ENCODE measurements at places on chromosomes 3 and 15.

DNA sequence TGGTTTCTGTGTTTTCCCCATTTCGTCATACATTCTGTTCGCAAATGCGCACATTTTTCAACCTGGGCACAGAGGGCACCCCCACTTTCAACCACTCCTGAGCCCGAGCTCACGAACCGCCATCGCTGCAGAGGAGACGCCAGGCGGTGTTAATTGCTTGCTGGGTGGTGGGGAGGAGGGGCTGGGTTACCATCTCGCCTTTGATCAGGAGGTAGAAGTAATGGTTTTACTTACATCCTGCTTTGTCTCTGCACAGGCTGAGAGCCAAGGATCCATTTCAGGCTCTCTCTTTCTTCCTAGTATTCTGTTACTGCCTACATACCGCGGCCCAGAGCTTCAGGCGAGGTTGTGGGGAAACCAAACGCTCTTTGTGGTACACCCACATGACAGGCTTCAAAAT is 177.3 kb upstream of the WNT5A start:
- DNase-seq, result no peak

- DNase-seq, result no peak
Measured at GRCh38 chr3:187693431-187693830, 8.9 kb downstream of the RTP2 start.

DNA sequence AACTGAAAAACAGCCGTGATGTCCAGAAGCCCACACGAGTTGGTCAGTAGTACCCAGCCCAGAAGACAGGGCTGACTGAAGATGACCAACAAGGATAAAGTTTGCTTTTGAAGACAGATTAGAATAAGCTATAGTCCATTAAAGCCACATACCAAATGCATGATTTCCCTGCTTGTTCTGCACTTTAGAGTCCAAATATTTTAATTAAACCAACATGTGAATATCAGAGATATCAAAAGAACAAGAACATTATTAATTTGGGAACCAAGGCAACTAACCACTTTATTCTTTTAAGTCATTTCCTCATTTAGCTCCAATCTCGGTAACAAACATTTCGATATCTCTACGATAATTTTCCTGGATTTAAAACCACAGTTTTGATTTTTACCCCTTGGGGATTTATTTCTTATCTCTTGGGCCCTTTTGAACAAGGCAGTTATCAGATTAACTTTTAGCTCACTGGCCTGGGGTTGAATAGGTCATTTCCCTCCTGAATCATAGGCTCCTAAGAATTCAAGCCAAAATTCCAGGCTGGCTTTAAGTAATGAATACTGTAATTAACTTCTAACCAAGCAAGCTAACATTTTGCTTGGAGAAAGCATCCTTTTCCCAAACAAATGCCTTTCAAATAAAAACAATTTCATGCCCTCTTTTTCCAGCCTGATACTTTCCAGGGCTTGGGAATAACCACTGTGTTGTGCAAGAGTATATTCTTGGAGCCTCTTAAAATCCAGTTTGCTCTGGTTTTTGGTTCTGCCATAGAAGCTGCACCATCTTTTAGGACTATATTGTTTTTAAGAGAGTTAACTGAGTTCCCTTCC is 102.9 kb upstream of the NR2E3 start:
- DNase-seq, result no peak

GRCh38 chr3:72109327-72110259 is 324.6 kb upstream of the PROK2 start:
- no peak for DNase-seq

GRCh38 chr3:56291953-56292352 is 176.3 kb downstream of the ERC2 start:
- no peak for DNase-seq

GRCh38 chr3:33883538-33883950 is 85.1 kb downstream of the PDCD6IP start:
- peak; percentile 44 for DNase-seq

- no peak for DNase-seq
Measured at GRCh38 chr3:17634201-17634600, 108.2 kb downstream of the TBC1D5 start.

DNA sequence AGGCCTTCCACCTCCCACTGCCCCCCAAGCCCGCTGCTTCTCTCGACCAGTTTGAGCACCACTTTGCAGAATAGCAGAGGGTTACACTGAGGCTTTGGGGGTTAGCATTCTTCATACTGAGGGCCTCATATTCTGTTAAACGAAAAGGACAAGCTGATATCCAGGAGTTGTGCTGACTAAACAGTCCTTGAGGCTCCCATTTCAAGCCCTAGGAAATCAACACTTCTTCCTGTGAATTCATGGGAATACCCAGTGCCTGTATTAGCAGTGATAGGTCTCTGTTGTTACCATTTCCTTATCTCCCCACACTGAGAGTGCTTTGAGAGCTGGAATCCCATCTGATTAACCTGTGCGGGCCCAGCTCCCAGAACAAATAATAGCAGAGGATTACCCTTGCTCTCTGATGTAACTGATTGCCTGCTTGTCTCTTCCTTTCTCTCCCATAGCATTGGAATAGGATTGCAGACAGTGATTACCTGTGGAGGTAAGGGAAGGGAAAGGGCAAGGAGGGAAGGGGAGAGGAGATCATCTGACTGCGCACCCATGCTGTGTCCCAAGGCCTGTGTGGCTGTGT is 930 bp downstream of the FBXW12 start:
- DNase-seq, result no peak

DNA sequence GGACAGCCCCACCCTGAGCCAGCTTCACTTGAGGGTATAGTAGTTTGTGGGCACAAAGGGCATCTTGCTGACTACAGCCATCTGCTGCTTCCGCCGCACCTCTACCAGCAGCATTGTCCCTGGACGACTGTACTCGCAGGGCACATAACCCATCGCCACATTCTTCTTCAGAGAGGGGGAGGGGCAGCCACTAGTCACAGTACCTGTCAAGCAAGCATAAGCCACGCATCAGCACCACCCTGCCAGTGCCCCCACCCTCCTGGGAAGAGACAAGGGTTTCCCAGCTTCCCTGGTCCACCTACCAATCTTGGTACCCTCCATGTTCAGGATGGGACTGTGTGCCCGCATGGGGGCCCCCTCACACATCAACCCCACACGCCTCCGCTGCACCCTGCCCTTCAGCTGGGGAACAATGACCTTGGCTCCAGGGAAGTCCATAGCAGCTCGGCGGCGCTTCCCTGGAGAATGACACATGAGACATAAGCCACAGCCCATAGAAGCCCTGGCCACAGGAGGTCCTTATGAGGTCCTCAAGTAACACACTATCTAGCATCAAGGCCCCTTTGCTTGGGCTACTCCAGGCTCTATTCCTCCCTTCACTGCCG is 4.7 kb downstream of the AMT start:
- DNase-seq, result no peak

GRCh38 chr3:10417847-10418246 is 87.5 kb downstream of the ATP2B2 start:
- no peak for DNase-seq

DNA sequence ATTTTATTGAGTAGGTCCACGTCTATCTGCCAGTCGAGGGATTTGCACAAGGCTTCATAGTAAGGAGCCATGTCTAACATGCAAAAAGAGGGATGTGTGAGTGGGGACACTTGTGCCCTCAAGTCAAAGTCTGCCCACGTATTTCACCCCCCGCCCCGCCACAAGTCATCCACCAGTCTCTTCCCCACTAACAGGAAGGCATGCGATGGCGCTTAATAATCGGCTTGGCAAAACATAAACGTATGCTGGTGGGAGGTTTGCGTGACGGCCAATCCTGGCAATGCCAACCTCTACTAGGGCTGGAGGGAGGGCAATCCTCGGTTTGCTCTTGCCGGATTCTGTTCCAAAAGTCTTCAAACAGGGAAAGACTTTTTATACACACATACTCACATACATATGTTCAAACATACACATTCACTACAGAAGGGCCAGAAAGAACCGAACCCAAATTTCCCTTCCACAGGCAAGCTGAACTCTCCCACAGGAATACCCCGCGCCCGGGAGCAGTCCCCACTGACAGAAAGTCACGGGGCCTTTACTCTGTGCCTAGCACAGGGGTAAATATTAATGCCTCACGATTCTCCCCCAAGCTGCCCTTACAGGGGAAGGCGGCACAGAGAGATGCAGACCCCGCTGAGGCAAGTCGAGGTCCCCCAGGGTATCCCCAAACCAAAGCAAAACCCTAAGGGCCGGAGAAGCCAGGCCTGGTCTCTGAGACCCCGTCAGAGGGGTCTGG is 675 bp downstream of the PSMD6 start:
- no peak for DNase-seq
